Non-pigmented ciliary epithelial cell (primary cell): ENCODE measurements at places on chromosomes 5 and 9.

- DNase-seq: no peak
These were observed 925 bp downstream of the ABHD17B start for GRCh38 chr9:71909887-71910649.

DNA sequence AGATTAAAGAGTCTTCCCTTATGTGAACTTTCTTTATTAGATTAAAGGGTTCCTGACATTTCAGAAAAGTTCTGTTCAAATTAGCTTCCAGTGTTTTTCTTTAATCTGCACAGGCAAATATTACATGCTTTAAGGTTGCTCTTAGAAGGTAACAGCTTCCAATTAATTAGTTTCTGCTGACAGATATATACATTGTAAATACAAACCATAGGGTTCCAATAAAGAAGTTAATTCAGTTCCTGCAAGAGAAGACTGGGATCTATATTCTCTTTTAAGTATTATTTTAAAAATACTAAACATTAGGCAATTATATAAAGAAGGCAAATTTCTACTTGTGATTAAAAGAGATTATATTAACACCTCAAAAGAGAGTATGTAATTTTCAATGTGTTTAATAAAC, 795.7 kb downstream of the MAT2B start:
- DNase-seq: no peak

DNA sequence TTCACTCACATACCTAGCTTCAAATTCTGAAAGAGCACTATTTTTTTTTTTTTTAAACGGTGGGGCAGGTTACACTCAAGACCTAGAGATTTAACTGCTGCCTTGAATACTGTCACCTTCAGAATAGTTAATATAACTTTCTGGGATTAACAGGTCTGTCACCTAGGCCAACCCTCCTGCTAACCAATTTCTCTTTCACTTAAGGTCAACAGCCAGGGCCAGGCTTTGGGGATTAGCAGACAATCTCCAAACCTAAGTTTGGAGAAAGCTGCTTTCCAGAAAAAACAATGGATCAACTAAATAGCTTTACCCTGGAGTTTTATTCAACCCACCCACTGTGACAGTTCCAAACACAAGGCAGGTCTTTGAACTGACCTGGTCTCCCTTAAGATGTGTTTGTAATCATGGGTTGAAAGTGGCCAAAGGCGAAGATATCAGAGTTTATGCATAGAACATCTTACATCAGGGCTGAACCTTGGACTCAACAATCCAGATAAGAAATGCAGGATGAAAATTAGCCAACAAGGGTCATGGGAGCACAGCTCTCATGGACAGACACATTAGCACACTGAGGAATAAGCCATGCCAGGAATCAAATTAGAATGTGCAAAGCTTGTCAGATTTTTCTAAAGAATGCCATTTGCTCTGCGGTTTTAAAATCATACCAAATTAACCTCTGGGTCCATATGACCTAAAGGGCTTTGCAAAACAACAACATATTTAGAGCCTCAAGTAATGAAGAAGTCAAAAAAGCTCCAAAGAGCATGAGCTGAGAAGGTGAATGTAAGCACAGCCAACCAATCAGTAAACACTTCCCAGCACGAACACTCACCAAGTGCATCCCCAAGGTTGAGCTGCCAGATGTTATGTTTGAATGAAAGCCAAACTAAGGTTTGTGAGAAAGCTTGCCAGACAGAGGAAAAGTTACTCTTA, 538.5 kb upstream of the DMAC1 start:
- no peak for DNase-seq

- DNase-seq: no peak
These were observed 1.9 kb upstream of the DAP start for GRCh38 chr5:10762776-10763500.

DNA sequence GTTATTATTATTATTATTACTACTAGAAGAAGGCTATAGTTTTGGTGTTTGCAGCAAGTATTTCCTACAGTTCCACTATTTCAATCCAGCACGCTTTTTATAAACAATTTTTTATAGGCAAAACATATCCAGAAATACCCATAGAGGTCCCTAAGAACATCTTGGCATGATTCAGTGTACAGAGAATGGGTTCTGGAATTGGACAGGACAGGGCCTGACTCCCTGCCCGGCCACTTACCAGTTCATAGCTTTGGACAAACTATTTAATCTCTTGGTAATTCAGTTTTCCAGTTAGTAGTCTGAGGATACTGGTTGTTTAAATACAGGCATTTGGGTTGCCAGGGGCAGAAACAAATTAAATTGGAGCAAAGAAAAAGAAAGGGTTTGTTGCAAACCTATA, 91.2 kb downstream of the PGM5 start:
- no peak for DNase-seq

GRCh38 chr5:33423018-33423630, 17.6 kb upstream of the TARS1 start:
- no peak for DNase-seq

DNA sequence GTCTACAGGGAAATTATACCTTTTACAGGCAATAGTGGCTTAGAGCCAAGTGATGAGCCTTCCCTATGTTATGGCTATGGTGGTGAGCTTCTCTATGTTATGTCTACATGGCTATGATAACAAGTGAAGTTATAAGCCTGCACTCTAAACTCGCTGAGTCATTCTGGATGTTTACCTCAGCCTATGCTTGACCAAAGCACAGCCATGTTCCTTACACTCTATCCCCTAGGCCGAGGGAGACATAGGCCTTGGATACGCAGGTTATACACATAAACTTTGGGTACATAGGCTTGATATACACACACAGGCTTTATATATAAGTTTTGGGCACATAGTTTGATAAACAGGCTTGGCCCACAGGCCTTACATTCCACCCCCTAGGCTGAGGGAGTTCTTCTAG, 13.8 kb downstream of the DMAC1 start:
- no peak for DNase-seq

GRCh38 chr9:91790917-91791316, 159.1 kb downstream of the ROR2 start:
- no peak for DNase-seq

- no peak for DNase-seq
These were observed 82.2 kb downstream of the IPO11 start for GRCh38 chr5:62494772-62495171.

DNA sequence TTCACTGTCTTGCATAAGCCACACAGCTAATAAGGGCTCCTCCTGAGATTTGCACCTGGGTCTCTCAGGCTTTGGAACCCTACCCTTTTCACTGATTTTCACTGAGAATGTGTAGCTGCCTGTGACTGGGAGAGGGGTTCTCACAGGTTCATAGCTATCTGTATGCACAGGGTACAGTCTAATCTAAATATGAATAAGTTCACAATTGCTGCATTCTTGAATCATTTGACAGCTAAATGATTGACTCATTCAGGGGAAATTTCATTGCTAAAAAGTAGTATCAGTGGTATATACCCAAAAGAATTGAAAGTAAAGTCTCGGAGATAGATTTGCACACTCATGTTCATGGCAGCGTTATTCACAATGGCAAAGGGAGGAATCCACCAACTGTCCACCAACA, 140.7 kb downstream of the BOD1 start:
- no peak for DNase-seq
